DMS79 (cell line): ENCODE measurements at places on chromosomes 4 and X.

DNA sequence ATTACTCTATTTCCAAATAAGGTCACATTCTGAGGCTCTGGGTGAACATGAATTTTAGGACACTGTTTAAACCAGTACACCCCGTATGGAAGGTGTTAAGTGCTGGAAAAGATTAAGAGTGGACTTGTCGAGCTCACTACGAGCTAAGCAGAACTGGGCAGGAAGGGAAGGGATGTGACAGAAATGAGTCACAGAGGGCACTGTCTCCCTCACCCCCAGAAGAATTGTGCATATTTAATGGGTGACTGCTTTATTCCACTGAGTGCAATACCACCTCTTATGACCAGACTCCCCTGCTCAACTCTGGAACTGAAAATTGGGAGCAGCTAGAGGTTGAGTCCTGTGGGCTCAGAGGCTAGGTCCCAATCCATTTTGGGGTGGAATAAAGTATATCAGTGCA lies 187.4 kb upstream of the RPS6KA3 start:
- DNase-seq: no peak

DNA sequence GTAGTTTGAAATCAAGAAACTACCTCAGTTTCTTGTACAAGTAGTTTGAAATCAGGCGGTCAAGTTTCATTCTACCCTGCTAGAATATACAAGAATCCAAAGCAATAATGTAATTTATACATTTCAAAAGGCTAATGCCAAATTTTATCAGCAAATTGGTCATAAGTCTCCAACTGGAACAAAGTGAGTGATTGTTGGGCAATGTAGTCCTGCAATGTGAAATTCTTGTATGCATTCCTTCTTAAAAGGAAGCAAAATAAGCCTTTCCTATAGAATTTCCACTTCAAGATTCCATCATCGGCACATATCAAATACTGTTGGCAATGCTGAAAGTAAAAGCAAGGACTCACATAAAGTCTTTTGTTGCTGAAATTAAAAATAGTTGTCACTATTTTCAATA lies 334.9 kb downstream of the IL1RAPL1 start:
- DNase-seq: no peak

DNA sequence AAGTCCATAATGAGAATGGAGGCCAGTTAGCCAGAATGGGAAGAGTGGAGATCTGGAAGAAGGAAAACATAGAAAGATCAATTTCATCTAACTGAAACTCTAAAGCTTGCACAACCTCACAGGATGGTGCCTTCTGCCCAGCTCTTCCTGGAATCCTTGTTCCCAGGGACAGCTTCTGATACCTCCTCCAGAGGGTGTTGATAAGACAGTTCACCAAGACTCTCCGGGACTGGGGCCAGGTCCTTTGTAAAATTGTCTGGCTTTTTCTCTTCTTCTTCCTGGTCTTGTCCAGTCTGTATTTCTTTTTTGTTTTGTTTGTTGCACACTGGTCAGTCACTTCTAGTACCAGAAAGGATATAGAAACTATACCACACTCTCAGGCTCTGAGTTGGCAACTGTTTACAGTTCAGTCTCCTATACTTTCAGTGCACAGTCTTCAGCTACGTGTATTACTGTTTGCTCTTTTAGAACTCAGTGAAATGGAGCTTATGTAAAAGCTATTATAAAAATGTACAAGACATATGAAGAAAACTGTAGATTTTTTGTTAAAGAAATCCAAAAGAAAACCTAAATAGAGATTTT lies 142.8 kb upstream of the RPL34 start:
- DNase-seq: no peak

- no peak for DNase-seq
These were observed 654 bp upstream of the STS start for GRCh38 chrX:7146703-7147412.

DNA sequence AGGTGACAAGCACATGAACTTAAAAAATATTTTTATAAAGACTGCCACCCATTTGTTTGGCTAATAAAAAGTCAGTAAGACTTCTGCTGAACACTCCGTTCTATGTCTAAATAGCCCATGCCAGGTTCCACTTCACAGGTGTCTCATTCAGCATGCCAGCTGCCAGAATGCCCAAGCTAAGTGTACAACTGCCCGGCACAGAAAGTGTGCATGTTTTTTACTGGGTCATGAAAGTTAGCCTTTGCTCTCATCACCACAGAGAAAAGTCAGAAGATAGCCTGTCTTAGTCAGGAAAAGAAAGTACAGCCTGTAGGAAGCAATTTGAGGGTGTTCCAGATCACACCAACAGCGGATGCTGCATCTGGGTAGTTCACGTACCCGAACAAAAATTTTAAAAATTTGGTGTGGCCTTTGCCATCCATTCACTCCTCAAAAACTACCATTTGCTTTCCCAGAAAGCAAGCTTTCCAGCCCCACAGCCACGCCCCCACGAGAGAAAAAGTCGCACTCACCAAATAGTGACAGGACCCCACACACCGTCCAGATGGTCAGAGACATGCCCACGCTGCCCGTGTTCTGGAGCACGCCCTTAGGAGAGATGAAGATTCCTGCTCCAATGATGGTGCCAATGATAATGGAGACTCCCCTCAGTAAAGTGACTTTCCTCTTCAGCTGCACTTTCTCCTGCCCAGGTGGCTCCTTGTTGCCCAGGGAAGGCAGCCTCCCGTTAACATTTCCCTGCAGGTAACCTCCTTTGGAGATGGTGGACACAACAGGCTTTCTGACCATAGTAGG lies 671 bp downstream of the SLC7A11 start:
- no peak for DNase-seq

DNA sequence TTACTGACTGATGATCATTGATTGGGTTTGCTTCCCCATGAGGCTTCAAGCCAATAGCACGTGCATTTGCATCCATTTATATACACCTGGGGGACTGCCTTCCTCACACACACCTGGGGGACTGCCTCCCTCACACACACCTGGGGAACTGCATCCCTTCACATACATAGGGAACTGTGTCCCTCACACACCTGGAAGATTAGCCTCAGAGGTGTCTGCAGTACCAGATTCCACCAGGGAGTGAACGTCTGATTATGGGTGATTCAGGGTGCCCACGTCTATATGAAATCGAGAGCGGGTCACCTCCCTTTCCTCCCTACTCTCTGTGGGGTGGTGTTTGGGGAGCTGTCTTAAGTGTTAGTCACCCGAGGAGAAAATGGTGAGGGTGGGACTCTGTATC lies 16.9 kb downstream of the CD99 start:
- DNase-seq: no peak
